ENCODE measurements at places on chromosomes 3 and 15. TPM values are rescaled to one million over a fixed set of nuclear protein-coding genes. Genes with fewer than 3 reads are reported as not detected.

Gene ALPK3
- 1.4 TPM for total RNA-seq

Gene UBA7
- total RNA-seq = 30.4 TPM

Gene AMIGO3
- total RNA-seq = 3.8 TPM

Gene KLHL40
- not detected for total RNA-seq

GRCh38 chr3:72657666-72658065 is 190.6 kb downstream of the SHQ1 start:
- no peak for ATAC-seq

- no peak for ATAC-seq
Observed at GRCh38 chr3:38726751-38727150, 77.3 kb upstream of the SCN5A start.

DNA sequence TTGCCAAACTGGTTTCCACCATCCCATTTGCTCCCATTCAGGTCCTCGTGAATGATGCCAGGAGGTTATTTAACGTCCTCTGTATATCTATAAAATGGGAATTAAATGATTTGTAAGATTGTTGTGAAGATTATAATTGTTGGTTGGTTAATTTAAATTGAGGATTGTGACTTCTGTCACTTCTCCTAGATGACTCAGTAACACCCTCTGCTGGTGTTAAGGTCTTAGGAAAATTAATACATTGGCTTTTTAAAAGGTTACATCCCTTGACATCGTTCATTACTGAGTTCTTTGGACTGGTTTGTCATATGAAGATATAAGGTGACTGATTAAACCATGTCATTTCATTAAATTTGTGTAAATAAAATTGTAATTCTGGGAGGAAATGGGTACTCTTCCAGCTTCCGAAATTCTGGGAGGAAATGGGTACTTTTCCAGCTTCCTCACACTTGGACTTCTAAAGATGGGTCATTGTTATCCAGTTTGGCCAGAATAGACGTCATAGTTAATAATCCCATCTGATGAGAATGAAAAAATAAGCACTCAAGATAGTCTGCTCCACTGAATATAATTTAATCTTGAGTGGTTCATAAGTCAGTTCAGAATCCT is 33.3 kb upstream of the PAQR5 start:
- no peak for ATAC-seq

- no peak for ATAC-seq
Observed at GRCh38 chr3:58924578-58924977, 125.2 kb downstream of the CFAP20DC start.

DNA sequence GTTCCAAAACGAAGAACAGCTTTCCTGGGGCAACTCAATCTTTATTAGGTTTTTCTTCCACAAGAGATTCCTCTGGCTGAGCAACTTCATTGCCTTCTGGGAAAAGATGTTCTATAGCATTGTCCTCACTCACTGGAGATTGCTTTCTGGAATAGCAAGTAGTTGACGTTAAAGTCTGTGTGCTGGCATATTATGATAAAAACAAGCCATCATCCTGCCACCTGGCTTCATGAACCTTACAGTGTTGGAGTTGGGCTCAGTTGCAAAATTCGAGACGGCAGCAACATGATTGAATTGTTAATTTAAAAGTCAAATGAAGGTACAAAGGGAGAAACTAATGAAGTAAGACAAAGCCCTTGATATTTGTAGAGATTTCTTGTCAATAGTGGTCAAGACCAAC is 140.5 kb upstream of the PEX5L start:
- ATAC-seq = no peak

DNA sequence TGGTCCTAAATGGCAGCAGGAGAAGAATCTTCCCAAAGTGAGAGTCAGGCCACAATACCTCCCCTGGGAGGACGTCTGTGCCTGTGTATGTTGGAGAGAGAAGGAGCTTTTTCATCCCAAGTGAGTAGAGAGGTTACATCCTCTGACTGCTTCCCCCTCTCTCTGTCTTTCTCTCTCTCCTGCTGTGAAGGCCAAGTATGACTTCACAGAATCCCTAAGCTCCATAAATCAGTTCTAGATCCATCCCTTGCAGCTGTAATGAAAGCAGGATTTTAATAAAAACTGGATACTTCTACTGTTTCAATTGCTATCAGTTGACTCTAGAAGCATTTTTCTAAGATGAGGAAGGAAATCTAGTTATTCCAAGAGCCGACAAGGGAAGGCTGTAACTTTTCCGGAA is 389.1 kb upstream of the PROK2 start:
- no peak for ATAC-seq

DNA sequence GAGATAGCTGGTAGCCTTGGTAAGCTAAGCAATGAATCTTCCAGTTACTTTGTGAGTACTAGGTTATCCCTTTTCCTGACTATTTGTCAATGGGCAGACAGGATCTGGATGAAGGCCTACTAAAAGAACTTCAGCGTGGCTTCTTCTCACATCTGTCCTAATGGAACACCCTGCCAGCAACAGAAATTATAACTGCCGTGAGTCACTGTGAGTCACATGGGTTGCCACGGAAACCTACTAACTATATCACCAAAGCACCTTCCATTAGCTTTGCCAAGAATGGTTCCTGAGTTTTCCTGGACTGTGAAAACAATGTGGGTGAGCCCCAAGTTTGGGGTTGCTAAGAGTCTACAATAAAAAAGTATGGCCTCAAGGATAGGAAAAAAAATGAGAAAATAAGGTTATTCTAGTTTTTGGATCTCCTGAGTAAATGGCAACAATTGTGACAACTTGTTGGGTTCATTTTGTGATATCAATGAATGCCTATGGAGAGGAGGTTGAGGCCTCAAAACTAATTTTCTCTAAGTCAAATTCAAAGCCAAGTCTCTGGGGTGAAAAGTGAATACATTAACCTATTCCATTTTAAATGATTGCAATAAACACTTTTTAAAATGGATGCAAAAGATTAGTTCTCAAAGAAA is 195.1 kb upstream of the ICE2 start:
- peak; percentile 97 for ATAC-seq

- ATAC-seq = no peak
Observed at GRCh38 chr3:151733613-151734012, at the start of gene AADACL2. TSS of gene AADACL2 (plus strand) at chr3:151733927. CDS start at chr3:151734036, 109 bp downstream.

DNA sequence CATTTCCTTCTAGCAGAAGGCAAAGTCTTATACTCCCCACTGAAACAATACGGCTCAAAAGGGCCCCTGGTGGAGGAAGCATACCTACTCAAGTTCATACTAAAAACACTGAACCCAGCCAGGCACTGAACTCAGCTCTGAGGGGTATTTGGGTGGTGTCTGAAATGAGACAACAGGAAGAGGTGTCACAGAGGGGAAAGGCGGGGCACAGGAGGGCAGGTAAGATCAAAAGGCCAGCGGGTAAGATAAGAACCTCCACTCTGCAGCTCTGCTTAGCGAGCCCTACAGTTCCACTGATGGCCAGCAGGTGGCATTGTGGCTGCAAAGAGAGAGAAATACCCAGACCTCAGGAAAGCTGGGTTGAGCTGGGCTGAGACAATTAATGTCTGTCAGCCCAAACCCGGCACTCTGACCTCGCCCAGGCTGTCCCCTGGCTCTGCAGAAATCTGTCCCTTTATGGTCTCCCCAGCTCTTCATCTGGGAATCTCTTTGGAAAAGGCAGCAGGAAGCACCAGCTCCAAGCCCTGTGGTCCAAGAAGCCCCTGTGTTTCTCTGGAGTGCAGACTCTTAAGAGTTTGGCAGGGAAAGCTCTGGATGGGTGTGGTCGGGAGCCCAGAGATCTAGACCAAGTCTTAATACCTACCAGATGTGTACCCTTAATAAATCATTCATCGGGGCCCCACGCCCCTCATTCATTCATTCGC is 8.4 kb downstream of the MFGE8 start:
- peak; percentile 85 for ATAC-seq

GRCh38 chr3:117722856-117723255 is 1013.3 kb downstream of the TUSC7 start:
- no peak for ATAC-seq

GRCh38 chr15:92914768-92915221 is 14.7 kb downstream of the CHD2 start:
- no peak for ATAC-seq

- no peak for ATAC-seq
Observed at GRCh38 chr15:66646308-66646707, 55.7 kb upstream of the SMAD6 start.

- peak; percentile 50 for ATAC-seq
Observed at GRCh38 chr3:123421353-123422174, 27.3 kb downstream of the ADCY5 start.

DNA sequence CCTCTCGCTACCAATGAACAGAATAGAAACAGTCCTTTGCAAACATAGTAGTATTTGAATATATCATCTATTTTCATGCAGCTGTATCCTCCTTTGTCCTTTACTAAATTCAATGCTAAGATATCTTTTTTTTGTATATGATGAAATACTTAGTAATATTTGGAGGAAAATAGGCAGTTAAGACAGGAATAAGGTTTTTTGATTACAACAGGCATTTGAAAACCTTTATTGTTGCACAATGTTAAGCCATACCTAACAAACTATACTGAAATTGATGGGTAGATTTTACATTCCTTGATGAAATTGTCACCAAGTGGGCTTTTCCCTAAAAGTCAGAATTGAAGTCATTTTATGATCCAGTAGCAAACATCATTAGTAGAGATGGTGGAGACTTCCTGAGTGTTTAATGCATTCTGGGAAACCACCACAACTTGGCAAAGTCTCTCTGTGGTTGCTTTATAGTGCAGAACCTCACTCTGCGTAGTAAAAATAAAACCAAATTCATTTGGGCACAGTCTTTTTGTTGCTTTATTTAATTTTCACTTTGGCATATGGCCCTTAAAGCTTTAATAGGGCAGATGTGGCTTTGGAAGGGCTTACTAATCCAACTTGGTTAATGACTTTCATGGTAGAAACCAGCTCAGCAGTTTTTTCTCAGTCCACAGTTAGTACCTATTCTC is 216.0 kb downstream of the DIPK2A start:
- no peak for ATAC-seq

- ATAC-seq = no peak
Observed at GRCh38 chr3:176739159-176739558, 458.1 kb downstream of the TBL1XR1 start.

- peak; percentile 34 for ATAC-seq
Observed at GRCh38 chr3:16550305-16550675, 36.8 kb upstream of the RFTN1 start.

DNA sequence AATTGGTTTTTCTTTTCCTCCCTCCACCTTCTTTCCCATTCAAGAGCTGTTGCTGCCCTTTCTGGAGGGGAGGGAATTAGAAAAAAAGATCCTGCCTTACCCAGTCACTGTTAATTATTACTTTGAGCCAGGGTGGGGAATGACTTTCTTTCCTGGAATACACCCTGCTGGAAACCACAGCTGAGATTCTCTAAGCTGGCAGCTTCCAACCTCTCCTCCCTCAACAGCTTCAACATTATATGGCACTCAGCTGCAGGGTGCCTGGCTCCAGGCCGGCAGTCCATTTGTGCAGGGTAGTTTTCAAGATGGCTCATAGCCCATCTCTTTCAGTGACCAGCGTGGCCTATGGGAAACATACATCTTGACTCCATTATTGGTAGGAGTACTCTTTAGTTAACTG is 105.8 kb downstream of the UBE3A start:
- ATAC-seq = peak; percentile 77
